ENCODE measurements at places on chromosomes 7 and 10.
A peak's percentile ranks its signal among the peaks of the same experiment; 100 is the strongest.

DNA sequence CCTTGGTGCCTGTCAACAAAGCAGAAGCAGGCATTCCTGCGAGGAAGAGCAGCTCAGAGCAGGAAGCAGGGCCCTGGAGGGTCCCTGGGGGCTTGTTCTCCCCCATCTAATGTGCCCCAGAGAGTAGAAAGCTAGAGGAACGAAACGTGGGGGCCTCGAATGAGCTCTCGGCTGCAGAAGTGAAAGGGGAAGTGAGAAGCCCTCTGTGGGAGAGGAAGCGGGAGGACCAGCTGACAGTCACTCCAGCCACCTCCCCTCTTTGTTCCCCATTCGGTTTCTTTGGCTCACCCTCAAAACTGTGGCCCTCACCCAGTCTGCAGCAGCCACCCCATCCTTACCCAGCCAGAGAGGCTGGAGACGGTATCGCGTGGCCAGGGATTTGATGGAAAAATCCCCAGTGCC, 25.0 kb downstream of the C10orf105 start:
- peak; percentile 25 for DNase-seq

- DNase-seq = no peak
Observed at GRCh38 chr7:99563650-99564049, 5.2 kb downstream of the ZNF655 start.

DNA sequence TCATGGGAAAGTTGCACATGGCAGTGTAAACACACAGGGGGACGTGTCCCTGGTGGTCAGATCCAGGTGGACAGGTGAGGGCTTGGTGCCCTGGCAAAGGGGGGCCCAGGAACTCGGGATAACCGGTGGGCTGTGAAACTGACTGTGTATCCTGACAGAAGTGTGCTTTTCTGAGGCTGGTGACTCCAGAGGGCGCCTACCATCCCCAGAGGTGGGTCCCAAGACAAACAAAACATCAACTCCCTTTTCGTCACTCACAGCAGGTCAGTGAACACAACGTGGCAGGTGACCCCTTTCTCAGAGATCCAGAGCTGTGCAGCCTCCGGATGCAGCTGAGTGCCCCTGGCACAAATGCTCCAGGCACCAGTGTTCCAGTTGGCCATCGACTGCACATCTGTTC, 56.0 kb upstream of the DDC start:
- DNase-seq = no peak

DNA sequence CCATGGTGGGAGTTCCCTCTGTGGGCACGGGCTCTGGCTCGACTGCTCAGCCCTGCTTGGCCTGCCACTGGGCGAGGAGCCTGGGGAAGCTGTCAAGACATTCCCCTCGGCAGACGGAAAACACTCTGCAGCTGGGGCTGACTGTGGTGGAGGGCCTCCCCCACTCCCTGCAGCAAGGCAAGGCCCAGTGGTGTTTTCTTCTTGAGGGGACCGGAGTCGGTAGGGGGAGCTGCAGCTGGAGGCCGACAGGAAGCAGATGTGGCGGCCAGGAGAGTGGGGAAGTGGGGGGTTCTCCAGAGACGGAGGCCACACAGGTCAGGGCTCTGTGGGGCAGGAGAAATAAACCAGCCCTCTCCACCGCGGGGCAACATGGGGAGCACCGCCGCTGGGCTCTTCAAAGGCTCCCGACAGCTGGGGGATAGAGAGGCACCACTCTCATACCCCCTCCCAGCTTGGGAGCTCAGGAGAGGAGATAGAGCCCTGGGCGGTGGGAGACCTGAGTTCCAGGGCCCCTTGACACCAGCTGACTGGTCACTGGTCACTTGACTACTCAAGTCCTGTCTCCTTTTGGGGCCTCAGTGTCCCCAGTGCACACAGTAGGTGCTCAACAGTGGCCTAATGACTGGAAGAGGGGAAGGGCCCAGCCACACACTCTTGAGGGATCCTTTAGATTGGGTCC, 43.4 kb downstream of the PPIF start:
- no peak for DNase-seq

DNA sequence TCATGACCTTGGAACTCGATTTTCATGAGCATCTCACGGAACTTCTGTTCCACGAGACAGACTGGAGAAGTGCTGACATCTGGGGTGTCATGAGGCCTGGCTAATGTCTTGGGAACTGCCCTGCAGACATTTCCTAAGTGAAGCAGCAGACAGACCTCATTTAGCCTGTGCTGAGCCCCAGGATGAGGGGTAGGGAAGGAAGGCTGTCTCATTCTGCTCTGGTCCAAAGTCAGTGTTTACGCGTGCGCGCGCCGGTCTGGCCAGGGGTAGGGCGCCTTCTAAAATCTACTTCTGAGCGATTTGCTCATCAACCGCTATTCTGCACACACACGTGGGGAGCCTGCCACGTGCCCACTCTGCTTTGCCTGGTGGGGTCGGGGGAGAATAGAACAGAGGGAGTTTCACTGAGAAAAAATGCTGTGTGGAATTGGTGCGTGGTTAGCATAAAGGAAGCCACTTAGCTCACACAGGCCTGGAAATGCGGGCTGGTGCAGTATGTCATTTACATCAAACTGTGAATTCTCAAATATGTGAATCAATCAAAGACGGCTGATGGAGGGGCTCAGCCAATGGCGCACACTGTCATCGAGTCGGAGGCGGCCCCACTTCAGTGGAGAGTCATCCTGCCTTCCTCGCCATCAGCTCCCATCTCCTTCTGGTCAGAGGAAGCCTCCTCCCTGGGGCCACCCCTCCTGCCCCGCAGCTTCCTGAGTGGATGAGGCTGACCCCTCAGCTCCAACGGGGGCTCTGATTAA, 335.1 kb downstream of the ADARB2 start:
- DNase-seq = no peak

GRCh38 chr10:14483417-14483816, 152.7 kb upstream of the FRMD4A start:
- no peak for DNase-seq

- DNase-seq = no peak
Observed at GRCh38 chr10:46547541-46548497, 8.6 kb downstream of the GPRIN2 start.

- DNase-seq = no peak
Observed at GRCh38 chr10:118708571-118708970, 46.2 kb downstream of the CACUL1 start.

- DNase-seq = no peak
Observed at GRCh38 chr10:49609283-49610113, 612 bp upstream of the SLC18A3 start.

DNA sequence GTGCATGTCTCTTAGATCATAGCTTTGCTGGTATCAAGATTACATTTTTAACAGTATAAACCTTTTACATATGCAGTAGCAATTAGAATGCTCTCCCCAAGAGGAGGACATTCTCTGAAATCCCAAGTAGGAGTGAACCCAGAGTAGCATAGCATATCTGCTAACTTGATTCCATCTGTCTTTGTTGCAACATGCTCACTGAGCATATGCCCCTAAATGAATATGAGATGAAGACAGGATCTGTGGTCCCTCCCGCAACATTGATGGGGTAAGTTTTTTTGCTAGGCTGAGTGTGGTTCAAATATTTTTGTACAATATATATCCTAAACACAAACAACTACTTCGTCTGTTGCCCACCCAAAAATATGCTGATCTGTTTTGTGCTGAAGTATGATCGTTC, 534.2 kb upstream of the C7orf33 start:
- DNase-seq = no peak

Measured in stimulated activated CD8-positive, alpha-beta memory T cell treated with anti-CD3 and anti-CD28 coated beads, Interleukin-4, amount 100 ng/mL, for 4 hours (primary cell).